T-helper 17 cell (primary cell): ENCODE measurements at places on chromosomes 7 and 10.
A peak's percentile ranks its signal among the peaks of the same experiment; 100 is the strongest.

GRCh38 chr7:128879939-128880746 lies 17.5 kb downstream of the ATP6V1F start:
- no peak for DNase-seq

GRCh38 chr10:70482982-70483760 lies 4.6 kb downstream of the PALD1 start:
- no peak for DNase-seq

- no peak for DNase-seq
Observed at GRCh38 chr10:59748834-59749233, 4.4 kb downstream of the MRLN start.

GRCh38 chr7:108181073-108181985 lies 51.2 kb upstream of the LAMB4 start:
- DNase-seq = no peak

GRCh38 chr7:123749537-123749857 lies 694 bp upstream of the WASL start:
- no peak for DNase-seq

DNA sequence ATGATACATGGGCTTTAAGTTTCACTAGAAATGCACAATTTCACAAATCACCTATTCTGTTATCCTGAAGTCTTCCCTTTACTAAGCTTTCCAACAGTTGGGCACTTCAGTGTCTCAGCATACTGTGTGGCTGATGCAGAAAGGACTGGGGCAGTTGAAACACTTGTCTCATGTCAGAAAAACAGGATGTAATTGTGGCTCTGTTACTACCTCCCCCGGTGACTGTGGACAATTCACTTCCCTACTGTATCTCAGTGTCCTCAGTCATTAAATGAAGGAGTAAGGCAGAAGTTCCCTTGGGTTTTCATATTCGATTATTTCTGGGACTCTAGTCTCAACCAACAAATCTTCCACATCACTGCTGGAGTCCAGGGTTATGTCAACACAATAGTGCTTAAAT lies 17.9 kb downstream of the ANKRD22 start:
- DNase-seq = no peak

DNA sequence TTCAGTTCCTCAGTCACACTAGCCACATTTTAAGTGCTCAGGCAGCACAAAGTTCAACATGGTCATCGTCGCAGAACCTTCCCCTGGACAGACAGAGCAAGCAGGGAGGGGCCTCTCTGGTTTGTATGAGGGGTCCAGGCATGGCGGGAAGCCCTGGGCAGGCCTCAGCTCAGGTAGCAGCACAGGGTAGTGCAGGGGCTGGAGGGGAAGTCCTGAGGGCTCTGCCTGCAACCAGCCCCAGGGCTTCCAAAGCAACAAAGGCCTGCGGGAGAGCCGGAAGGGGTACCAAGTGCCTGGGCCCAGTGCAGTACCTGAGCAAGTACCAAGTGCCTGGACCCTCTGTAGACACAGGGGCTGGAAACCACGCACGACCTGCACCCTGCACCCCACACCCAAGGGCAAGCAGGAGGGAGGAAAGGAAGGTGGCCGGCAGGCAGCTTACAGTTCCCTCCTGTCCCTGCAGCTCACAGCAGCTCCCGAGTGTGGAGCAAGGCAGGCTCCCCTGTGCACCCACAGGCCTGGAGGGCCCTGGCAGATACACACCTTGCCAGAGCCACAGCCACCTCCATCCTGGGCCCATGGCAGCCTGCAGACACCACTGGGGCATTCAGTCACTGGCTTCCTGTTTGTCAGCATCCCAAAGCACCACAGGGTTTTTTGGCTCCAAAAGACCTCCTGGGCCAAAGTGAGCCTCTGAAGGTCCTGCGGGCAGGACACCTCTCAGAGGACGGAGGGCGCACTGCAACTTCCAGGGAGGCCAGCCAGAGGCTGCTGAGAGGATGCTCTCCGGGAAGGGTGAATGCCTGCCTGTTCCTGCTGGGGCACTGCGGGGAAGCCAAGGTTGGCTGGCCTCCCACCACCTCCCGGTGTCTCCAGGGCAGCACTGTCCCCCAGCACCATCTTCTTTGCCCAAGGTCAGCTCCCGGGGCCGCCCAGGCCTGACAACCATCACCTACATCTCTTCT lies 6.5 kb upstream of the RET start:
- DNase-seq = no peak

- peak; percentile 35 for DNase-seq
Observed at GRCh38 chr10:69425511-69426298, 9.0 kb upstream of the TACR2 start.

DNA sequence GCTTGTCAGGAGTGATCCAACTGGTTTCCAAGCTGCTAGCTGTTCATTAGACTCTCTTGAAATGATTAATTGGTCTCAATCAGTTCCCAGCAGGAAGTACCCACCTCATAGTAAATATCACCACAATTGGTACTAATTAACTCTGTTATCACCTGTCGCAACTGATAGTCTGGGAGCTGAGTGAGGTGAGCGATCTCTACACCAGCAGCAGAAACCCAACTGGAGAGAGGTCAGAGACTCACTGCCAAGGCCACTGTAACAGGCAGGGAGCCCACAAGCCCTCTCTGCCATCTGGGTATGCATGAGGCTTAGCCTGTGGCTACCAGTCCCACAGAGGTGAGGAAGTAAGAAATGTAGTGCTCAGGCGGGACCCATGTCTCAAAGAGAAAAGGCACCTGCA lies 245.5 kb downstream of the DYNC1I1 start:
- no peak for DNase-seq

- DNase-seq = no peak
Observed at GRCh38 chr10:43479275-43479674, 42.4 kb downstream of the ZNF487 start.

- DNase-seq = no peak
Observed at GRCh38 chr7:128112781-128113221, 81.6 kb upstream of the LRRC4 start.

- no peak for DNase-seq
Observed at GRCh38 chr7:75028299-75028698, 45.3 kb downstream of the RCC1L start.

GRCh38 chr7:39321245-39321644 lies 245.0 kb upstream of the YAE1 start:
- DNase-seq = no peak

GRCh38 chr7:16881844-16882243 lies at the start of gene AGR3:
AGR3 (minus strand) TSS chr7:16881983; CDS start chr7:16878618, 3,365 bp downstream.
- DNase-seq = no peak

GRCh38 chr7:20393021-20393610 lies 62.4 kb downstream of the ITGB8 start:
- no peak for DNase-seq

- DNase-seq = no peak
Observed at GRCh38 chr10:65894961-65895360, 1030.9 kb upstream of the LRRTM3 start.

GRCh38 chr7:31102151-31102972 lies 50.3 kb downstream of the ADCYAP1R1 start:
- no peak for DNase-seq

GRCh38 chr7:78146546-78146945 lies 348.0 kb downstream of the PHTF2 start:
- DNase-seq = no peak

DNA sequence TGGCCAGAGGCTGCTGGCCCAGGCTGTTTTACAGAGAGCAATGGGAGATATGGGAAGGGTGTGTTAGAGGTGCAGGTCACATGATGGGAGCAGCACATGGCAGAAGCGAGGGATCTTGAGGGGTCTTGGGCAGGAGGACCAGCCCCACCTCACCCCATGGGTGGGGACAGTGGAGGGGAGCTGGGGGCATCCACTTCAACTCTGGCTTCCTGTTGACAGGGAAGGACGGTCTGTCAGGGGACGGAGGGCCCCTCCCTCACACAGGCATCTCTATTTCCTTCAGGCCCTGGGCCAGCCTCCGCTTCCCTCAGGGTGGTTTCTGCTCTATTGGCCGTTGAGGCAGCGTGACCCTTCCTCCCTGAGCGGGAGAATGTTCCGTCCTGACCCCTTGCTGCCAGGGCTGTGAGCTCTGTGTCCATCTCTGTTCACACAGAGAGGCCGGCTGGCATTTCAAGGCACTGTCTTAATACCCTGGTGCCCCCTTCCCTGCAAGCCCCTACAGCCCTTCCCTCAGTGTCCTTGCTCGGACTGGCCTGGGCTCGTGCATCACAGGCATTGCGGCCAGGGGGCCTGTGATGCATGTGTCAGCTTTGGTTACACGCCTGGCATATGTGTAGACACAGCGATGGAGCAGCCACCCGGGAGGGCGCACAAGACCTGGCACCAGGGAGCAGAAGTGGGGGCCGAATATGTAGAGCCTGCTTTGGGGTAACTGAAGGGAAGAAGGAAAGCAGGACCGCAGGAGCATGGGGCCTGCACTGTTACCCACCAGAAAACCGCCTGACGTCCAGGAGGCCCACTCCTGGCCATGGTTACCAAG lies 31.8 kb downstream of the RAMP3 start:
- no peak for DNase-seq

- DNase-seq = no peak
Observed at GRCh38 chr7:5218564-5219360, 28.7 kb downstream of the WIPI2 start.

- DNase-seq = no peak
Observed at GRCh38 chr7:101782476-101782875, 35.0 kb upstream of the CUX1 start.

- no peak for DNase-seq
Observed at GRCh38 chr10:28236591-28236990, 66.3 kb downstream of the MPP7 start.

DNA sequence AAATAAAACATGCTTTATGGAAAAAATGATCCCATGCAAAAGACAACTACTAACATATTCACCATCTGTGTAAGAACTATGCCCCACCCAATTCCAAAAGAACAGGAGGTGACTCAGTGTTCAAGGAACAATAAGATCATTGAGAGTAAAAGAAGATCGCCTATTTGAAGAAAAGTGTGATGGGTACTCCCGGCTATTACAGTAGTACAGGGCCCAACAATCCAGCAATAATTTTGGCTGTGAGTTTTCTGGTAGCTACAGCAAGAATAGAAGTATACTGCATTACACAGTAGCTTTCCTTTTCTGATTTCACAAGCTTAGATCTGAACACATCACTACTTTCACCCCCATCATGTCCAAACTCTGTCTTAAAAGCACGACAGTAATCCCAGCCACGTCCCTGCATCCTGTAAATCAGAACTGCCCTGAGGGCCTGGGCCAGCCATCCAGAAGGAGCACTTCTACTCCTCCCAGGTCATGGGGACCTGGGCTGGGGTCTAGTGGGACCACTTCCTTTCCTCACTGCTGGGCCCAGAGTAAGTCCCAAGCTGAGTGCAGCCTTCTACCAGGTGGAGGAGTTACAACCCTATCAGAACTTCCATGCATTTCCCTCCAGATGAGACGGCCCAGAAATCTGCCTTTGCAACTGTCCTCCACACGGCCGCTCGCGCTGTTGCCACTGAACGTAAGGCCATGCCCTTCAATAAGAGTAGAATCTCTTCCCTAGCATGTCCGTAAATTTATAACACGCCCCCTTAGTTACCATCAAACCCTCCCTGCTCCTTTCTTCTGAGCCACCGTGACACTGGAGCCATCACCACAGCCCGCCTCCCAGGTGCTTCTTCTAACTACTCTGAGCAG lies 7.9 kb downstream of the ESYT2 start:
- DNase-seq = no peak

- no peak for DNase-seq
Observed at GRCh38 chr7:98760201-98760651, 109.6 kb downstream of the TMEM130 start.

DNA sequence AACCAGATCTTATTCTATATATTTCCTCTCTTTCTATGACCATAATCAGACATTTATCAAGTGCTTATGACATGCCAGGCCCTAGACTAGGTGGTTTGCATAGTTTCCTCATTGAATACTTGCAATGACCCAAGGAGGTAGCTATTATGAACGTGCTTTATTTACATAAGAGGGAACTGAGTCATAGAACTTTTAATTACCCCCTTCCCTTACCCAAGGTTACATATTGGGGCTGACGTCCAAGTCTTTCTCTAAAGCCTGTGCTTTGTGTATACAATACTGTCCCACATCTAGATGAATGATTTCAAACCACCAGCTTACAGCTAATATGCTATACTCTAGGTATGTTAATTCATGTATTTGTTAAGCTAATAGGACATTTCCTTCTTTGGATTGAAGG lies 91.9 kb upstream of the NPY start:
- DNase-seq = no peak

- no peak for DNase-seq
Observed at GRCh38 chr7:131623154-131623553, 66.7 kb upstream of the PODXL start.

DNA sequence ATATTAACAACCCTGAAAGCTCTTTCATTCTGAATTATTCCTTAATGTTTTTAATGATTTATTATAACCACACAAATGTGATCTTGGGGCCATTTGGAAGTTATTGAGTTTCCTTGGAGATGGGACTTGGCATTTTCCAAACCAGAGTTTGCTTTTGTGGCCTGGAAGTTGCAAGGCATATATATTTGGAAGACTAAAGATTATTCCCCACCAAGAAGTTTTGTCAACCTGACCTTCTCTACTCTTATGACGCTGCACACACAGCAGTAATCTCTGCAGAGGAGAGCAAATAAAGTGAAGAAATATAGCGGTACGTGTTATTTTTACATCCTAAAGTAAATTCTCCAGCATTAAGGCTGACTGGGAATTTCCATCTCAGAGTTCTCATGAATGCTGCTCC lies 397.0 kb downstream of the LRMDA start:
- no peak for DNase-seq

- no peak for DNase-seq
Observed at GRCh38 chr7:144969787-144970186, 133.9 kb upstream of the TPK1 start.

GRCh38 chr10:119415536-119416503 lies 126.7 kb downstream of the RGS10 start:
- DNase-seq = no peak

DNA sequence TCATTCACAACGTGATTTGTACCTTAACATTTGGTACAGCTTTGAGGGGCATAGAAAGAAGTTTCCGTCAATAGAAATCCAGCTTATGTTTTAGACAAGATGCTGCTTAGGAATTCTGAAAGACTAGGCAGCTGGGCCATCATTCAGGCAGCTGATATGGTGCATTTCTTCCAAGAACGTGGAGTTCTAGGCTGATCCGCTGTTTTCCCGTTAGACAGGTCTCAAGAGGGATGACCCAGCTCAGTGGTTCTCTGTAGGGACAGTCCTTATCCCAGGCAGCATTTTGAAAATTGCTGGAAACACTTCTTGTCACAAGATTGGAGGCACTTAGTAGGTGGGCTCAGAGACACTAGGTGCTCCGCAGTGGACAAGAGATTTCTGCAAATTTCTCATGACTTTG lies 242.7 kb upstream of the FOXK1 start:
- no peak for DNase-seq

- DNase-seq = no peak
Observed at GRCh38 chr7:44685723-44686122, 62.9 kb upstream of the ZMIZ2 start.

GRCh38 chr7:27399791-27400567 lies 157.4 kb downstream of the EVX1 start:
- no peak for DNase-seq

GRCh38 chr7:51308696-51309095 lies 7.9 kb downstream of the COBL start:
- no peak for DNase-seq
